Activated CD4-positive, alpha-beta memory T cell treated with anti-CD3 and anti-CD28 coated beads, Interleukin-2, amount 10 ng/mL, durations not matched to agents 7 days and 5 days (primary cell): ENCODE measurements at places on chromosomes 12 and 14. TPM values are rescaled to one million over a fixed set of nuclear protein-coding genes. Genes with fewer than 3 reads are reported as not detected.

DNA sequence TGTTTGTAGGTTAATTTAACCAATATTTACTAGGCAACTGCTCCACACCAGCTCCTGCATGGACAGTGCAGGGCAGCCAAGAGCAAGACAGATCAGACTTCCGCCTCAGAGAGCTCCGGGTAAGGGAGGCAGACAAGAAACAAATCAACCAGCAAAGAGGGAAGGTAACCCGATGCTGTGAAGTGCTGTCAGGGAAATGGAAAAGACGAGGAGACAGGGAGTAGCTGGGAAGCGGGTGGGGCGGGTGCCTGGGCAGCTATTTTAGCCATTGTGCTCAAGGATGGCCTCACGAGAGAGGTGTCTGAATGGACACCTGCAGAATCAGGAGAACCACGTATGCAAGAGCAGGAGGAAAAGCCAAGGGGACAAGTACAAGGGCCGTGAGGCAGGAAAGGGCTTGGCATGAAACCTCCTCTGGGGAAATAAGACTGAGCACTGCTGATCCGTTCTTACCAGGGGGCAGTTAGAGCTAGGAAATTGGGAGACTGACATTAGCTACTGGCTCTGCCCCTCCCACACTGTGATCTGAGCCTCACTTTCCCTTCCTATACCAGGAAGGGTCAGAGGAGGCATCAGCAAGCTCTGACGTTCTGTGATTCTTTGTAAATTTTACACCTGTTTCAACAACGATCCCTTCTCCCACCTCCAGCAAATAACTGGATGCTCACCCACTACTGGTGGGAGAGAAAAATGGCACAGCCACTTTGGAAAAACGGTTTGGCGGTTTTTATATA is 6.5 kb upstream of the TMEM119 start:
- DNase-seq = no peak

DNA sequence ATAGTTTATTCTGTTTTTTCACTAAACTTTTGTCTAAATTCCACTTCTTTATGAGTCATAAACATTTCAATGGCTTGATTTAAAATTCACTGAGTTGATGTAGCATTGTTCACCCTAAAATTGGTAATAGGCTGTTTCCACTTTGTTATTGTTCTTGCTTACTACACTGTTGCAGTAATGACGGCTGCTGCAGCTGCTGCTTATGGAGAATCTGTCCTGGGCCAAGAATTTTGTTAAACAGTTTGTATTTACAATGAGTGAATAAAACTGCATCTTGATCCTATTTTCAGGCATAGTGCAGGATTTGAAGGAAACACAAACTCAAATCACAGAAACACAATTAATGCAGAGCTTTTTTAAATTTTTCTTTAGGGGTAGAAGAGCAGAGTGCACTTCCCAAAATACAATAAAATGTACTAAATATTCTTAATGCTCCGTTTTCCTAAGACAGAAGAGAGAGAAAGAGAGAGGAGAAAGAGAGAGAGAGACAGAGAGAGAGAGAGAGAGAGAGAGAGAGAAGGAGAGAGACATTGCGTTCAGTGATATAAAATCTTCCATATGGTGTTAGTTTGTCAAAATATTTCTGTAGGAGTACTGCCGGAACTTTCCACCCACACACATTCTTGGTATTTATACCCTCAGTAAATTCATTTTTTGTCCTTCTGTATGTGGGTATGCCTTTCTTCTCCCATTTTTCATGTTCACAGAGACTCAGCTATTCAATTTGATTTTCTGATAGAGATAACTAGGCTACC is 266.4 kb downstream of the LRFN5 start:
- no peak for DNase-seq

DNA sequence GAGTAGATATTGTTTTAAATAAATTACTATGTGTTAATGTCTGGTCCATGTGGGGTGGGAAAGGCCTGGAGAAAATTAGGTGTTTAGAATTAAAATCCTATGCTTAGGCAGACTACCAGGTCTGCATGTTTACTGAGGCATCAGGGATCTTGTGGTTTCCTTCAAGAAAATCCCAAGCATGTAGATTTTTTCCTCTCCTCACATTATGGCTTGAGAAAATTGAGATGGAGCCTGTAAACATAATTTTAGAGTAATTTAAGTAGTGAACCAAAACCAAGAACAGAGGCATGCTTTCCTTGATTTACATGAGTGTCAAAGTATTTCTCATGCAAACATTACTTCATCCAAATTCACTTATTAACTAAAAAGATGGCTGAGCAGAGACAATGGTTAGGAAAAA is 823.7 kb downstream of the AACS start:
- DNase-seq = no peak

DNA sequence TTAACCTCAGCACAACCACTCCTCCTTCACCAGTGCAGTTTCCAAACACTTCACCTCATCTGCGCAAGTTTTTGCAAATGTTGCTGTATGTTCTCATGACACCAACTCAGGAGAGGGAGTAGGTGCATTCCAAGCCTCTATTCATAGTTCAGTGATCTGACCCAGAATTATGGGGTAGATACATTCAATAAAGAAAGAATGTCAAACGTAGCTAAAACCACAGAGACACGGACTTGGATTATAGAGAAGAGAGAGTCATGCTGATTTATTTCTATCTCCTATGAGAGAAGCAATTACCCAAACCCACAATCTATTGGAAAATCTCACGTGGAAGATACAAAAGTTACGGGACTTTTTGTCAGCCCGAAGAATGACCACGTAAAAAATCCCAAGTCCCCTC is 1006.0 kb upstream of the TMEM132C start:
- no peak for DNase-seq

DNA sequence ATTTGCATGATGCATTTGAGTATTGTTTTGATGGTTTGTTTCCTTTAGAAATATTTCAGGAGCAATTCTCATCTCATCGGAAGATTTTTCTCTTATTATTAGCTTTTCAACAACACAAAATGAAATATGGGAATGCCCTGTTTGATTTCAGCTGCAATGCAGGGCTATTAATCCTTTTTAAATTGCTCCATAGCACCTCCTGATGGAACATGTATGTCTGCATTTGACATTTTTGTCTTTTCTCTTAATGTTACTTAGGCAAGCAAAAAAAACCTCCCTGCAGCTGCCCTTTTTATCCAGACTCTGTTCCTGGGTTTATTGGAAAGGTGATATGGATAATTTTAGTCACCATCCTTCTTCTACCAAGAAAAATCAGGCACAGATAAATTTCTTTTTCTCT is 895.8 kb downstream of the RPS29 start:
- DNase-seq = no peak

GRCh38 chr14:101634202-101634849 is 73.0 kb downstream of the DIO3 start:
- DNase-seq = no peak

DNA sequence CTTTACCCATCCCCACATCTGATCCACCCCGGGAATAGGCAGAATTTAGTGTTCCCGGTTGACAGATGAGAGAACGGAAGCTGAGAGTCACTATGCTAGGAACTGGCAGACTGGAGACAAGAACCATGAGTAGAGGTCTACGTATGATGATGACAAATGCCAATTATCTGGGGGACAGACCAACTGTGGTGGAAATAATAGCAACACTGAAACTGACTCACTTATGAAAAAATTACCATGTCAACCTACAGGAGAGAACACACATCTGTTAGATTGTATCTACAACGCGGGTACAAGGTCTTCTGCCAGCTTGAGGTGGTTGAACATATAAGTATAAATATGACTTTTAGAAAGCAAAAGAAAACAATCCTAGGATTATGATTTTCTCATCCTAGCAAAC is 15.4 kb upstream of the SELPLG start:
- no peak for DNase-seq

The FSCB gene
- not detected for total RNA-seq

The SYT10 gene
- total RNA-seq = not detected

The CHFR gene
- total RNA-seq = 78.7 TPM
